Activated naive CD4-positive, alpha-beta T cell (primary cell): ENCODE measurements at places on chromosomes 6 and 20.

DNA sequence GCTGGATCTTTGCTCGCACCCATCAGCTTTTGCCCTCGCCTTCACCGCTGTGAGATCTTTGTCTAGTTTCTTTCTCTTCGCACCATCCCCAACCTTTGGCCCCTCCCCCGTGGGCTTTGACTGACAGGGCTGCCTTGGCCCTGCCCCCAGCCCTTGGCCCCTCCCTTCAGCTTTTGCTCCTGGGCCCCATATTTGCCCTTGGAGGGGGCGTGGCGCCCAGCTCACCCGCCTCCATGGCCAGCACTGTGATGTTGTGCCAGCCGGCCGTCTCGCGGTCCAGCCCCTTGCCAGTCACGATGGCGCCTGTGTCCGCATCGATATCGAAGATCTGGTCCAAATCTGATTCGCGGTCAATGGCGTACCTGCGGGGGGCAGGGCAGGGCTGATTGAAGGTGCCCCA lies 81.1 kb downstream of the CD40 start:
- DNase-seq = no peak

GRCh38 chr20:3156811-3157619 lies 2.6 kb downstream of the FASTKD5 start:
- no peak for DNase-seq

DNA sequence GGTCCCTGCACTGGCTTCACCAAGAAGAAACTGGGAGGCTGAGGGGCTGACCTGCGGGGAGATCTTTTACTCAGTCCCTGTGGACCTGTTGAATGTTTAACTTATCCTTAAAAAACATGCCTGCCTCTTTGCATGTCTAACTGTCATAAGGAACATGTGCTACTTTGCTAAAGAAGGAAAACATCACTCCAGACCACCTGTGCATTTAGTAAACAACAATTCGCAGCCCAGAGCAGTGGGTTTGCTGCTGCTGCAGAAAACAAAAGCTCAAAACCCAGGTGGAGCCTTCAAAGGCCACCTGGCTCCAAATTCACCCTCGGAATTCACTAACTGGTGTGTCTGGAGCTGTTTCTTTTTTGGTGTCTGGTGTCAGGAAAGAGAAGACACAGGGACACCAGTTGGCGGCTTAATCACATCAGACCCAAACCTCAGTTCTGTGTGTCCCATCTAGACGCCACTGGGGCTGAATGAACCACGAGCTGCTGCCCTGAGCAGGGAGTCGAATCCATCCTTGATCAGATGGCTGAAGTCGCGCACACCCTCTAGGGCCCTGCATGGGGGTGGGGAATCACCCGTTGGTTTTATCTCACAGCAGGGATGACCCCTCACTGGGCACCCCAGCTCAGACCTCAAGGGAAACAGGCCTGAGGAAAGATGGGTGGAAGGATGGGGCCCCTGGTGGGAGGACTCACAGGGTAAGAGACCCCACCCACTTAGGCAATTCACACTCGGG lies 344.3 kb downstream of the PREX1 start:
- no peak for DNase-seq

DNA sequence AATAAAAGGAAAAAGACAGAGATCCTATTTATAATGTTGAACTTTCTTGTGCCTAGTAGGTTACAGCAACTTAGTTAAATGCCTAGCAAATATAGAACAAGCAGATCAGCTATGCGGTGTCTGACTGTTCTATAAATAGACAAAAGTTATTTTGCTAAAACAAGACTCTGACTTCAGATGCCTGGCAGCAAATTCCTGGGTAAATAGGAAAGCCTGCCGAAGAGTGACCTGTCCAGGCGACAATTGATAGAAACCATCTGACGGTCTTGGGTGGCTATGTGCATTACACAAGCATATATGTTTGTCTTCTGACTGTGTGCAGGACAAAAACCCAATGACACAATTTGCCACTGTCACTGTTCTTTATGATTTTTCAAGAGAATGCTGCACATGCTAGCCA lies 38.0 kb upstream of the PDE10A start:
- DNase-seq = no peak

DNA sequence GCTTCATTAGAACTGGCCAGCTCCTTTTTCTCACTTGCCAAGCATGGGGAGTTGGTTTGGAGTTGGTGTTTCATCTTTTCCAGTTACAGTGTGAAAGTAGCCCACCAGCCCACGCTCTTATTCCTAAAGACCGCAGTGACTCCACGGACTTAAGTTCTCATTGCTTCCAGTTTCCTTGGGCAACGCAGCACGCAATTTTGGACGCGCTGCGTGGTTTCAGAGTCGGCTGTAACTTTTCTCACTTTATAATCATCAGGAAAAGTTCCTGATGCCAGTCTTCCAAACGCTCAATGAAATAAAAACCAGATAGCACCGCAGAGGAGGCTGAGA lies 381 bp upstream of the PEX7 start:
- DNase-seq = no peak

DNA sequence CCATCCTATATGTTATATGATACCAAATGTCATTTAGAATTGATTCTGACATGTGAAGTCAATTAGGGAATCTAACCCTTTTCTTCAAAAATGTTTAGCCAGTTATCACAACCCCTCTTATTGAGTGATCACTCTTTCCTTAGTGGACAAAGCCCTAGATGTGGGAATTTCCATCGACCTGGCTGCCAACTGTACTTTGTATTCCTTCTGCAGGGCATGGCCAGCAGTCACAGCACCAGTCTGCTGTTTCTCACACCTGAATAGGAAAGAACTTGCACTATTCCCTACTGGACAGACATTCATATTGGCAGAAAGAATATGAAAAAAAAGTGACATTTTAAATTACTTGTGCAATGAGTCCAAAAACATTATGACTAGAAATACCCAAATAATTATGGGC lies 271.0 kb downstream of the PACRG start:
- no peak for DNase-seq

DNA sequence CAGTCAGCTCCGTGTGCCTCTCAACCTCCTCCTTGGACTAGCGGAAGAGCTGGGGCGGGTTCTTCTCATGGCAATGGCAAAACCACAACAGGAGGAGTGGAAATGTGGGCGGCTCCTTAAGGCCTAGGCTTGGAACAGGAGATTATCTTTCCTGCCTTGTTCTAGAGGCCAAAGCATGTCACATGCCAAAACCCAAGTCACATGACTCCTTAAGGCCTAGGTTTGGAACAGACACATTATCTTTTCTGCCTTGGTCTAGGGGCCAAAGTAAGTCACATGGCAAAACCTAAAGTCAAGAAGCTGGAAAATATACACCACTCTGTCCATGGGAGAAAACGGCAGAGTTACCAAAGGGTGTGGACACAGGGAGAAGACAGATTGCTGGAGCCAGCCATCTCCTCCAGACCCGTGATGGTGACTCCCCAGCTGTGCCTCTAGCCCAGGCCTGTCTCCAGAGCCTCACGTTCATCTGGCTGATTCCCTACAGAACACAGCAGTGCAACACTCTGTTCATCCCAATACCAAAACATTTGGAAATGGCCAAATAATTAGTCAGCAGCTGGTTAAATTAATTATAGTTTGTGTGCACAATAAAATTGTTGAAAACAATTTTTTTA lies 34.2 kb downstream of the ANKRD60 start:
- DNase-seq = no peak

GRCh38 chr6:126063512-126064146 lies 77.3 kb downstream of the TRMT11 start:
- DNase-seq = no peak

GRCh38 chr20:23232219-23232581 lies 118.4 kb upstream of the NXT1 start:
- DNase-seq = no peak

- no peak for DNase-seq
Measured at GRCh38 chr6:93325761-93326160, 93.6 kb downstream of the EPHA7 start.

- DNase-seq = no peak
Measured at GRCh38 chr6:161481786-161482516, 208.1 kb upstream of the AGPAT4 start.

DNA sequence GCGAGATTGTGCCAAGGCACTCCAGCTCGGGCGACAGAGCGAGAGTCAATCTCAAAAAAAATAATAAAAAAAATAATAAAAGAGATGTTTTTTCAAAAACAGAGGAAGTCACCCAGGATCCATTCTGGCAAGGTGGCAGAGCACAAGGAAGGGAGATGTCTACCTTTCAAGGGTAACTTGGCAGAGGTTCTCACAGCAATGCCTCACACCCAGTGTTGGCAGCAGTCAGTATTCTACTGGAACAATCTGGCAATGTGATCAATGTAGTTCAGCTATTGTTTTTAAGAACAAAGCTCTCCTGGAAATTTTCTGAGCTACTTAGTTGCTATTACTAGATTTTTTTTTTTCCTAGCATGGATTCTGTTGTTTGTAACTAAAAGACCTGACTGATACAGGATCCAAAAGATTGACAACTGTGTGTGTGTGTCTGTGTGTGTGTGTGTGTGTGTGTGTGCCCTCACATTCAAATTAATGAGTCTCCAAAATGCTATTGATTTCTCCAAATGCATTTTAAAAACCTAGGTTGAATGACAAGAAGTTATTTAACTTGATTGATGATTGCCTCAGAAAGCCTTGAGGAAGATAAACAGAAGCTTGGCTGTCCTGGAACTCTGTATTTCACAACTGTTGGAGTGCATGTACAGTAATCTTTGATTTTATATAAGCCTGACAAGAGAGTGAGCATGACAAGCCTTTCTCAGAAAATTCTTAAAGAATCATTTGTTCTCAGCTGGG lies 114.1 kb upstream of the RREB1 start:
- no peak for DNase-seq

DNA sequence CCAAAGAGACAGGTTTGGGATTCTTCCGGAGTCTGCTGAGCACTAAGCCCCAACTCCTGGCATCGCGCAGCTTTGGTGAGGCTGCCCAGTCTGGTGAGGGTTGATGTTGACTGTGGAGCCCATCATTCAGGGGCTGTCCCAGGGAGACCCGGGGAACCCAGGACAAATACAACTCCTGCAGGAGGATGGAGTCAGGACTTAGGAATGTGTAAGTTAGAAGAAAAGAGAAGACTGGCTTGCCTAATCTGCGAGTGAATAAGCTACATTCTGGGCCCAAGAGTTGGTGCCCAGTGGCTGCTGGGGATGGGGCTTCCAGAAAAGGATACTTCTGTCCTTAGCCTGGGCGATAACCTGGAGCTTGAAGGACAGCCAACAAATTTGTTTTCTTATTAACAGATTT lies 47.9 kb downstream of the STK35 start:
- no peak for DNase-seq

GRCh38 chr6:169342710-169343109 lies 89.1 kb upstream of the THBS2 start:
- DNase-seq = no peak

DNA sequence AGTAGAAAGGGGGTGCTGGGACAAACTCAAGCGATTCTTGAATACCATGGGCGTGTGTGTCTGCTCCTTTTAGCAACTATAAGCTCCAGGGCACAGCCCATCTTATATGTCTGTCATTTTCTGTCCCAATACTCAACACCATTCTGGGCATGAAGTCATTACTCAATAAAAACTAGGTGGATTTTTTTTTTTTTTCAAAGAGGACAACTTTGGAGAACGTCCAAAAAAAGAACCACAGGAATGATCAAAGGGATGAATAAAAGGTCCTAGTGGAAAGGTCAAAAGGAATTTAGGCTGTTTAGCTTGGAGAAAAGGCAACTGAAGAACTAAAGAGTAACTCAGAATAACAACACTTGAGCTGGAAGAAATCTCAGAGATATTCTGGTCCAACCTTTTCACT lies 24.4 kb downstream of the UQCC1 start:
- DNase-seq = no peak

- no peak for DNase-seq
Measured at GRCh38 chr6:109961611-109962041, 16.5 kb upstream of the GPR6 start.

DNA sequence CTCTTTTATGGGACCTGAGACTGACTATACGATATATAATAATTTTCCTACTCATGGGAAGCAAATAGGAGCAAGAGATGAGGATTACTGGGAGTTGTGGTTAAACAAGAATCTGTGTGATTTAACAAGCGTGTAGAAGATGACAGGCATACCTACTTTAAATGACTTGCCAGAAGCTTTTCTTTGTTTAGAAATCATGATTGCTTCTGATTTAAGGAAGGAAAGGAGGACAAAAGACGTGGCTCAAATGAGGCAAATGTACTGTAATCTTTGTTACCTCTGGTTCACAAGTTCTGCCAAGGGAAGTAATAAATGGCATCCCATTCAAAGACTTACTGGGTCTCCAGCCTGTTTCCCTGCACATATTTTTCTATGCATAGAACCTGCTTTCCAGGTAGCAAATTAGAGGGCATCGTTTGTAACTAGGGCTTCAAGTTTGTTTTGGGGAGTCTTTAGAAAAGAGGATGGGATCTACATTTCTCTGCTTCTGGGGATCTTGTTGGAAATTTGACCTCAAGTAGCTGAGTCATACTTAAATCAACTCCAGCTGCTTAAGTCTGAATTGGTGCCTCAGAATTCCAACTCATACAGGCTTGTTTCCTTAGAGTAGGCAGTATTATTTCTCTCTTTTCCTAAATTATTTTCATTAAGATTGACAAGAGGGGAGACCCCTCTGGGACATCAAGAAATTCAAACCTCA lies 2.9 kb upstream of the TRMT11 start:
- no peak for DNase-seq

GRCh38 chr6:89323511-89323971 lies 8.4 kb upstream of the GABRR2 start:
- no peak for DNase-seq

GRCh38 chr6:111175109-111175508 lies 87.8 kb downstream of the SLC16A10 start:
- no peak for DNase-seq

GRCh38 chr6:39428152-39428551 lies 105.7 kb upstream of the KCNK16 start:
- DNase-seq = no peak

- no peak for DNase-seq
Measured at GRCh38 chr6:56474532-56474931, 168.2 kb downstream of the DST start.

DNA sequence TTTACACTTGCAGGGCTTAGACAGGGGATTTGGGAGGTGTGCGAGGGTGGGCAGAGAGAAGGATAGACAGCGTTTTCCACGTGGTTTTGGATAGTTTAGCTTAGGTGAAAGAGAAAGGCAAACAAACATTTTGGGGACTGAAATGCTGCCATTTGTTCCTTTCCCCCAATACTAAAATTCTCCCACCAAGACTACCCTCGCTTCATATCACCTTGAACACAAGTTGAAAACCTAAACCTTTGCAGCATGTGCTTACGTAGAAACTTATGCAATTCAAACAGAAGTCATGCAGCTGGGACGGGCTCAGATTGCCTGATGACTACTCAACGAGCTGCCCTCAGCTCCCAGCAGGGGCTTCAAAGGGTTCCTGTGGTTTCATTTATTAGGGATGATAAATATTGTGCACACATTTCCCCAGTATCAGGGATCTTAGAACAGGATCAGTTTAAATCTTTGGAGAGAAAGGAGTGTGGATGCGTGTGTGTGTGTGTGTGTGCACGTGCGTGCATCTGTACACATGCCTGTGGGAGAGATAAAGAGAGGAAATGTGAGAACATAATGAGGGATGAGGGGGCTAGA lies 77.3 kb downstream of the SLC22A23 start:
- DNase-seq = no peak

DNA sequence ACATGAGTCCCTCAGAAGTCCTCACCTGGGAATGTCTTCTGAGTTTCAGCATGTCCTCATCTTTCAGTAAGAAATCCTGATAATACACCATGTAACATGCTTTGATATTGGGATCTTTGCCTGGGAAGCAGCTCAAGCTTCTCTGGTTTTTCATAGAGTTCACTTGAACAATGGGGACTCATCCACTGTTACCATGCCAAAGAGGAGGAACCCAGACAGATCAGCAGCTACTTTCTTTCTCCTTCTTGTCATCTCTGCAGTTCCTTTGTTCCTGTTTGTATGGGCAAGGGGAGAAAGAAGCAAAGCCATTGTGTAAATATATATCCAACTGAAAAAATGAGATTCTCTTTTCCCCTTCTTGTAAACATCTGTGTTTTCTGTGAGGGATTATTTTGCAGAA lies 450.6 kb upstream of the HS3ST5 start:
- no peak for DNase-seq
